ENCODE measurements at places on chromosomes 1 and 21.
A peak's percentile ranks its signal among the peaks of the same experiment; 100 is the strongest.

DNA sequence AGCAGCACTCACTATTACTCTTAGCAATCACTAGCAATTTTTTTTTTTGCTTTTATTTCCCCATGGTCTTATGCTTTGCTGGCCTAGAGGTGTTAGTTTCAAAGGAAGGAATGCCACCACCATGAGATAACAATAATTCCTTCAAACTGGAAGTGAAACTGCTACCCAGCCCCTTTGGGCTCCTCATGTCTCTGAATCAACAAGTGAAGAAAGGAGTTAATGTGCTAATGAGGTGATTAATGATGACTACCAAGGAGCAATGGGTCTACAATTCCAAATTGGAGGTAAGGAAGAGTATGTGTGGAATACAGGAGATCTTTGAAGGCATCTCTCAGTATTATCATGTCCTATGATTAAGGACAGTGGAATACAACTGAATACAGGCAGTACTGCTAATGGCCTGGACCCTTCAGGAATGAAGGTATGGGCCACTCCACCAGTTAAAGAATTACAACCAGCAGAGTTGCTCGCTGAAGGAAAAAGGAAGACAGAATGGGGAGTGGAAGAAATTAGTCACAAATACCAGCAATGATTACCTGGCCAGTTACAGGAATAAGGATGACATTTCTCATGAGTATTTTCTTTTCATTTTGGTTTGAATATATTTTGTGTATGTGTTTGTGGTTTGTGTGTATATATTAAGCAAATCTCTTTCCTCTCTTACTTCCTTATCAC is 652.9 kb downstream of the ADGRL2 start:
- DNase-seq = no peak

- DNase-seq = no peak
Observed at GRCh38 chr1:53658489-53659230, 80.3 kb downstream of the GLIS1 start.

DNA sequence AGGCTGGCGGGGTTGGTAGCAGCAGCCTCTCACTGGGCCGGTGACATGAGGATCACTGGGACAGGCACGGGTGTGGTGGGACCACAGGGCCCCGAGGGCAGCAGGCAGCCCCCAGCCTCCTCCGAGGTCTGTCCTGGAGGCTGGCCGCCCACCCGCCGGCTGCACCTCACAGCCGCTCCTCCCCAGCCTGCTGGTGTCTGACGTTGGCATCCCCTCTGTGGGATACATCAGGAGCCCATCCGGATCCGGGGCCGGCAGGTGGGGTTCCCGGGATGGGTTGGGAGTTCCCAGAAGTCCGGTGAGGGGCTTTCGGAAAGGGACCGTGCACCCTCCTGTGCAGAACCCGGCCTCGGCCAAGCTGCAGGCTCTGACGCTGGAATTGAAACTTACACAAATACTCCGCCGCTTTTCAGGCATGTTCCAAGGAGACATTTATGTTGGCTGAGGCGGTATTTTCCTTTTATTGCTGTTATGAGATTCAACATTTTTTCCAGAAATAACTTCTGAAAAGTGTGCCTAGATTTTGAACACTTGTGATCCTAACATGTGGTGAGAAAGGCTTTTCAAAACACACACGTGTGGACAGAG is 142.1 kb upstream of the ARHGEF16 start:
- DNase-seq = no peak

GRCh38 chr21:41876396-41876795 is 2.7 kb downstream of the PRDM15 start:
- DNase-seq = no peak

GRCh38 chr1:89546082-89546889 is 21.7 kb downstream of the LRRC8B start:
- no peak for DNase-seq

- DNase-seq = no peak
Observed at GRCh38 chr1:58497499-58497898, 49.0 kb downstream of the OMA1 start.

- DNase-seq = no peak
Observed at GRCh38 chr1:43509007-43509739, 21.5 kb upstream of the PTPRF start.

DNA sequence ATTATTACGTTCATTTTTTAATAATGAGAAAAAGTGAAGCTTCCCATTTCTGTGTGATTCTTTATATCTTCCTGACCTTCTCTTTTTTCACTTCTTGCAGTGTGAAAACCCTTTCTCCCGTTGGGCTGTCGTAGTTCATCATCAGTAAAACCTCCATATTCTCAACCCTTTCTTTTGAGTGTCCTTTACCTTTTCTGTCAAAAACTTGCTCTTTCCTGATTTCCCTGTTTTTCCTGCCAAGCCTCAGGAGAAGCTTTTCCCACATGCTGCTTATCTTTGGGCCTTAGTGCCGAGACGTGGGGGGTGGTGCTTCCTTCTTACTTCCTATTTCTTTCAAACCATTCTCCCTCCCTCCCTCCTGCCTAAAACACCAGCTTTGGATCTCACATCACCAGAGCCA is 46.1 kb downstream of the UCK2 start:
- no peak for DNase-seq

DNA sequence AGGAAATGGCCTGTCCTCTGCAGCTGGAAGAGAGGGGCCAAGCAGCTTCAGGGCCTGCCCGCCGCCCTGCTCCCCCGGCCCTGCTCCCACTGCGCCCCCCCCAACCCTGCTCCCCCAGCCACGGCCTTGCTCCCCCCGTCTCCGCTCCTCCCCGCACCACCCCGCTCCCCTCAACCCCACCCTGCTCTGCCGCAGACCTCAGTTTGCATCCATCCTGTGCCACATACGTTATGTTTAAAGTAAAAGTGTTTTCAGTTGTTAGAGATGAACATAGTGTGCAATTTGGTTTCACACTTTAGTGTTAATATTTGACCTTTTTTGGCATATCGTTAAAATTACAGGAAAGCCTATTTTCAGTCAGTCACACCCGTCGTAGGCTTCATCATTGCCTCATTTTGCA is 34.1 kb upstream of the DIP2A start:
- DNase-seq = no peak

GRCh38 chr1:64892576-64893573 is 73.5 kb downstream of the JAK1 start:
- DNase-seq = no peak

- no peak for DNase-seq
Observed at GRCh38 chr1:47561523-47562007, 123.7 kb downstream of the FOXD2 start.

DNA sequence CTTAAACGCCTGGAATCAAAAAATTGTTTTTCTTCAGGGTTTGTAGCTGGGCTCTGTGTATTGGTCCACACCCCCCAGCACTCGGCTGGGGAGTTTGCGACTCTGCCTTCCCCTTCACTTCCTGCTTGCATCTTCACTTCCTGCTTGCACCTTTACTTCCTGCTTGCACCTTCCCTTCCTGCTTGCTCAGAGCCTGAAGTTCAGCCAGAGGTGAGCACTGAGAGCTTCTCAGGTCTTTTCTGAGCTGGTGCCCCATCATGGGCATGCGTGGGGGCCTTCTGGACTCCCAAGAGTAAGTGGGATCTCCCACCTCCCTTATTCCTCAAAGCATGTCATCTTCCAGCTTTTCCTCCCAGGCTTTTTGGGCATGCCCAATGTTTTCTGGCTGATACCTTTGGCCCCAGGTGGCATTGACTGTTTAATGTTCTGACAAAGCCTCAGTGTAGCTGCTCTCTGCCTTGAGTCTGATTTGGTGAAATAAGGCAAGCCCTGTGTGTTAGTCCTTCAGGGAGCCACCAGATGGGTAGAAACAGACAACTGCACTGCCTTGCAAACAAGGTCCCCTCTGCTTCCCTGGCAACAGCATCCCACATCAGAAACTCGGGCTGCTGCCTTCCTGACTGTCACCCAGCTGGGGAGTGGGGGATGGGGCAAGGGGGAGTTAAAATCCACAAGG is 3.5 kb downstream of the KRTAP10-2 start:
- no peak for DNase-seq

- DNase-seq = no peak
Observed at GRCh38 chr1:42381280-42381673, 685 bp downstream of the RIMKLA start.

DNA sequence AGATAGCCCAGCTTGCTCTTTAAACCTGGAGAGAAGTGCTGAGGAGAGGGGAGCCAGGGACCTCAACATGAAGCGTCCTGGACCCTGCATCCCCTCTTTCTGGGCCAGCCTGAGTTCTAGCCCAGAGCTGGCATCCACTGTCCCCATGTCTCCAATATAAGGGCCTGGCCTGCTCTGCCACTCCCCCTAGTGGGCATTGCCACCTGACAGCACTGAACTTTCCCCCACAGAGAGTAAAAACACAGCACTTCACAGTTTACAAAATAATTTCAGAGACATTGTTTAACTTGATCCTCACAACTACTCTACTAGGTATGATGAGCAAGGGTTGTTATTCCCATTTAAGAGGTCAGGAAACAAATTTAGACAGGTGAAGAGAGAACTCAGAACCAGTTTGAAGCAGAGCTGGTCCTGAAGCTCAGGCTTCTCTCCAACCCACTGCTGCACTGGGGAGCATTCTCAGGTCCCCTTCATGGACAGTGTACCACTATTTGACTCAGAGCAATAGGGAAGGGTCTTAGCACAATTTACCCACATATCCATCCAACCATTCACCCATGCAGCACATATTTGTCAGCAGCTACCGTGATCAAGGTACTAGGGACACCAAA is 151.2 kb downstream of the DMRTA2 start:
- DNase-seq = no peak

DNA sequence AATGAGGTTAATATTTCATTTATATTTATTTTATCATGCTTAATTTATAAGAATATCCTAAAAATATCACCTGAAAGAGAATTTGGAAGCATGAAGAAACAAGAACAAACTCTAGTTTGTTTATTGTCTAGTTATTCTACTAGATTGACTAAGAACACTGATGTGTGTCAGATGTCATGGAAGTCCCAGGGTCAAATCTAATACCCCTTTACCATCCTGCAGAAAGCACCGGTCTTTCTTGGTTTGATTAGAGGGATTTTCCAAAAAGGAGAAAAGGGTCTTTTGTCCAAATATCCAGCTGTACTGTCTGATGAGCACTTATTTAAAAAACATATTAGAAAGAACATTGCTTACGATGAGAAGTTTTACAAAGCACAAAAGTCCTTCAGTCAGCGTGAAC is 20.7 kb upstream of the CR2 start:
- DNase-seq = no peak

GRCh38 chr21:39153373-39153772 is 29.9 kb downstream of the PSMG1 start:
- DNase-seq = no peak

DNA sequence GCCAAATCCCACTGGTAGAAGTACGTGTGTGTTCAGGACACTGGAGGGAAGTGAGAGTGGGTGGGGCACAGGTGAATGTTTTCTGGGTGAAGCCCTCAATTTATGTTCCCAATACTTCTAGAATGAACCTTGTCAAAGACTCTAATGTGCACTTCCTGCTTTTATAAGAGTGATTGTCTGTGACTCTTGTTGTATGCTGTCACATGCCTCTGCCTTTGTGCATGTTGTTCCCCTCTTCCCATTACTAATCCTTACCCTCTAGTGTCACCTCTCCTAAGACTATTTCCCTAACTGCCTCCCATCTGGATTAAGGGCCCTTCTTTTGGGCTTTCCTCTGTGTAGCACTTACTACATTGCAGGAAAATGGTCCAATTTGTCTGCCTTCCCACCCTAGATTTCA is 2.5 kb upstream of the LINGO4 start:
- no peak for DNase-seq

DNA sequence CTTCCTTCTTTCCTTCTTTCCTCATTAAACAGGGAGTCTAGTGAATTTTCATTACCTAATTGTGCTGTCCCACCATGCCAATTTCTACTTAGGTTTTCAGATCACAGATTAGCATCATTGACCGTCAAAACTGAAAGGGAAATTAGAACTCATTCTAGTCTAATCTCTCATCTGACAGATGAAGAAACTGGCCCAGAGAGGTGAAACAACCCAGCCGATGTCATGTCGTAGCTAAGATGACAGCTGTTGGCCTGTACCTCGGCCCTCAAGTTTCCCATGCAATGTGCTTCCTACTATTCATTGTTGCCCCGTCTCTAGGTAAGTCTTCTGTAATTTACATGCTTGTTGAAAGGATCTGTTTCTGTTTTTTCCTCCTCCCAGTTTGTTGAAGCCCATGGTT is 128.2 kb upstream of the KIAA0040 start:
- DNase-seq = no peak

GRCh38 chr1:65386439-65386838 is 34.0 kb upstream of the LEPR start:
- DNase-seq = no peak

- no peak for DNase-seq
Observed at GRCh38 chr1:169107603-169108208, 1.2 kb downstream of the ATP1B1 start.

GRCh38 chr1:185267701-185268100 is 49.3 kb downstream of the IVNS1ABP start:
- DNase-seq = no peak

DNA sequence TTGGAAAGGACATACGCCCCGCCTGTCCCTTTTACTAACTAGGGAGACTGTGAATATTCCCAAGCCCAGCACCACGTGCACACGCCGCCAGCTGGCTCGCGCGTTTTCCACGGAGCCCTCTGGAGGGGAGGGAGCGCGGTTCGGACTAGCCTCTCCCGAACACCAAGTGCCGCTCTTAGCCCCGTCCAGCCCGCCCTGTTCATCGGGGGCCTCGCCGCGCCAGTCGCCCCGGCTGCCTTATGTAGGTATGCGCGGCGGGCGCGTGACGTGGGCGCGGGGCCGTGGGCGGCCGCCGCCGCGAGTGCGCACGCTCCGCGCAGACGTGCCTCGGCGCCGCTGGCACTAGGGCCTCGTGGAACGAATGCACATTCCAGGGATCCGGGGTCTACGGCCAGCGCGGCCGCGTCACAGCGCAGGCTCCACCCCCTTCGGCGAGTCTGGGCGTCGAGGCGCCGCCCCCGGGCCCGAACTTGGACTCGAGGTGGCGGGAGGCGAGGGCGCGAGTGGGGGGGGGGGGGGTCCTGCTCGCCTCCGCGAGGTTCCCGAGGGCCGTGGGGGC is 767 bp upstream of the IRF2BP2 start:
- peak; percentile 76 for DNase-seq

DNA sequence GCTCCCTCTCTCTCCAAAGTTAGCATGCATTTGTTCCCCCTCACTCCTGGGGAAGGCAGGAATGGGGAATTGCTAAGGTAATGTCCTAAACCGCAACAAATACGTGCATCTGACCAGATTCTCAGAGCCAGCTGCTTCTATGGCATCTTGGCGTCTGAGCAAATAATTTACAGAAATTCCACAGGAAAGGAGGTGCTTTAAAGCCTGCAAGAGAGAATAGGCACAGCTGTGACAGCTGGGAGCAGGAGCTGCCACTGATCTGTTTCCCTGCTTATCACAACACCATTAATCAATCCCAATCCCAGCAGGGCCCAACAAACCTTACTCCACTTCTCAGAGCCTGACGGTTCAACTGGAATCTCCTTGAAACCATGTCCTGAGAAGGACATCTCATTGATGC is 83.5 kb upstream of the ZNF281 start:
- DNase-seq = no peak

DNA sequence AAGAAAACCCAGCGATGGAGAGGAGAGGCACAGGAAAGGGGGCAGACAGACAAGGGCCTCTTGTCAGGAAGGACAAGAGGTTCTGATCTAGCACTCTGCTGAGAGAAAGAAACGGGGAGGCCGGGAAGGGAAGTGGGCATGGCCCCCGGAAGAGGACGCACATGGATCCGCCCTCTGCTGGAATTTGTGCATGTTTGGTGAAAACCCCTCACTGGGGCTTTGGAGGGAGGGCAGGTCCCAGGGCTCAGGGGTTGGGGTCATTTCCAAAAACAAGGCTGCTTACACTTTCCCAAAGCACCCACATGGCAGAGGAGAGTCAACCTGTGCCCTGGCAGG is 32.4 kb upstream of the ECE1 start:
- no peak for DNase-seq

- DNase-seq = no peak
Observed at GRCh38 chr1:40711465-40712404, 20.2 kb downstream of the NFYC start.

GRCh38 chr1:199124351-199124750 is 485.5 kb downstream of the PTPRC start:
- no peak for DNase-seq
